ENCODE measurements at places on chromosomes 1 and 21.

- no peak for DNase-seq
Measured at GRCh38 chr1:228555074-228555994, 68.2 kb downstream of the RNF187 start.

DNA sequence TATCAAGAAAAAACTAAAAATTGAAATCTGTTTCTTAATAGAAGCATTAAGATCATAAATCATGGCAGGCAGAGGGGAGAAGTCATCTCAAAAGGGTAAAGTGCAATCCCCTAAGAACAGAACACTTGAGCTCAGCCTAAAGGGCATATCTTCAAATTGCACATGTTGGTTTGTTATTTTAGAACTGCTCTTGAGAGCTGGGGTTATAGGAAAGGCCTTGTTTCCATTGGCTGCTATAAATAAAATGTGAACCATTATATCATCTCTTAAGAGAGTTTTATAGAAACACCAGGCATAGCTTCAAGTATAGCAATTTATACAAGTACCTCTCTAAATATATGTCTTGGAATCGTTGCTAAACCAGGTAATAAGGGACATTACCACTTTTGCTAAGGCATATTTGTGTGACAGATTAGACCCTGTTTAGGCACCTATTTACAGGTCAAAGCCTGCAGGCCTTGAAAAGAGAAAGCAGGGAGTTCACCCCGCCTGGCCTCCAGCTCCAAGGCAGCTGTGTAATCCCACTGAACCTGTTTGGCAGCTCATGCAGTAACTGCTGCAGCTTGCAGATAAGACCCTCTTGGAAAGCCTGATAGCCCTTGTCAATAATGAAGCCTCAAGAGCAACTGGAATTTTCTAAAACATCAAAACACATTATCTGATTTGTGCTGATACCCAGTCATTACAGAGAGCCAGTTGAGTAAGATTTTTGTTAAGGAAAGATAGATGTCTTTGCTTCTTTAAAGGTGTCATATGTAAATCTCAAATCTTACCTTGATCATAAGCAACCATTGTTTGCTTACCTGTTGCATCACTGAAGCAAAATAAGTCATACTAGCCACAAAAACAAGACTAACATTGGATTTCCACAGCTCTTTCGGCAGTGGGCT is 24.2 kb upstream of the SYDE2 start:
- DNase-seq, result peak; percentile 87

DNA sequence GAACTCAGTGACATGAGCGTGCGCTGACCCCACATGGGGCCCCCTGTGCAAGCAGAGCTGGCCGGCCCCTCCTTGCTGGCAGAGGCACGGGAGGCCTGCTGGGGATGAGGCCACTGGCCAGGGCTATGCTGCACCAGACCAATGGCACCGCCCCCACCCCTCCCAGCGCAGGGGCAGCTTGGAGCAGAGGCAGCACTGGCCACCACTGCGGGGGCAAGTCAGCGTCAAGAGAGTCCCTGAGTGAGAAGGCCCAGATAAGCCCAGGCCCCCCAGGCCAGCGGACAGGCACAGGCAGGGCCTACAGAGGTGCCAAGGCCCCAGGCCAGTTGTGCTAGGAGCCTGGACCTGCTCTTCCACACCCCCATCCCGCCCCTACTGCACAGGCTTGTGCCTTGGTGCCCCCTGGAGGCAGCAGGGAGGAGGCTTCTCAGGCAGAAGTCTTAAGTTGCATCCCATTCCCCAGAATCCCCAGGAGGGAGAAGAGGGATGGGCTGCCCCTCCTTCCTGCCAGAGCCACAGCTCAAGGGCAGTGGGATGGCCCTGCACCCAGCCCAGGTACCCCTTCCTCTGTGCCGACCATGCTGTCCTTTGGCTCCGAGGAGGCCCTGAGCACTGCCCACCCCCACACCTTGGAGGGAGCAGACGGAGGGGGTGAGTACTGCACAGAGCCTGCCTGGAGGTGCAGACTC is 35.8 kb downstream of the EPHX1 start:
- DNase-seq, result peak; percentile 19

GRCh38 chr21:15893902-15894301 is 164.1 kb downstream of the USP25 start:
- no peak for DNase-seq

DNA sequence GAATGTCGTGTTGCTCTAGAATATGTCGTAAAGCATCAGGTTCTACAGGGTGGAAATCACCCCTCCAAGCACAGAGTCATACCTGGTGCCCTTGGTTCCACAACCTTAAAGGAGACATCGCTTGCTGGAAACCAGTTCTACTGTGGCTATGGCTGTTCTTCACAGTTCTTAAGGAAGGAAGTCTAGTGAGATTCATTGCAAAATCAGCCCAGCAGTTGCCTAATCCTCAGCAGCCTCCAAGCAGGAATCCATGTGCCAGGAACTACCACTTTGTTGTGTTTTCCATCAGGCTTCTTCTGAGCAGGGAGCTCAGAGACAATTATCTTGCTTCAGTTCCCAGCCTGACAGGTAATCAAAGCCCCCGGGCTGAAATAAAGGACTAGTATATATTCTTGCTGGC is 45.0 kb upstream of the SLC35F3 start:
- DNase-seq, result no peak

- no peak for DNase-seq
Measured at GRCh38 chr1:230495891-230496385, 69.8 kb upstream of the PGBD5 start.

DNA sequence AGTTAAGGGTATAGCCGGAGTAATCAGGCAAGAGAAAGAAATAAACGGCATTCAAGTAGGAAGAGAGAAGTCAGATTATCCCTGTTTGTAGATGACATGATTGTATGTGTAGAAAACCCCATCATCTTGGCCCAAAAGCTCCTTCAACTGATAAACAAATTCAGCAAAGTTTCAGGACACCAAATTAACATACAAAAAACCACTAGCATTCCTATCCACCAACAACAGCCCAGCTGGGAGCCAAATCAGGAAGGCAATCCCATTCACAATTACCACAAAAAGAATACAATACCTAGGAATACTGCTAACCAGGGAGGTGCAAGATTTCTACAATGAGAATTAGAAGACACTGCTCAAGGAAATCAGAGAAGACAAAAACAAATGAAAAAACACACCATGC is 45.3 kb downstream of the MAST2 start:
- DNase-seq, result no peak

DNA sequence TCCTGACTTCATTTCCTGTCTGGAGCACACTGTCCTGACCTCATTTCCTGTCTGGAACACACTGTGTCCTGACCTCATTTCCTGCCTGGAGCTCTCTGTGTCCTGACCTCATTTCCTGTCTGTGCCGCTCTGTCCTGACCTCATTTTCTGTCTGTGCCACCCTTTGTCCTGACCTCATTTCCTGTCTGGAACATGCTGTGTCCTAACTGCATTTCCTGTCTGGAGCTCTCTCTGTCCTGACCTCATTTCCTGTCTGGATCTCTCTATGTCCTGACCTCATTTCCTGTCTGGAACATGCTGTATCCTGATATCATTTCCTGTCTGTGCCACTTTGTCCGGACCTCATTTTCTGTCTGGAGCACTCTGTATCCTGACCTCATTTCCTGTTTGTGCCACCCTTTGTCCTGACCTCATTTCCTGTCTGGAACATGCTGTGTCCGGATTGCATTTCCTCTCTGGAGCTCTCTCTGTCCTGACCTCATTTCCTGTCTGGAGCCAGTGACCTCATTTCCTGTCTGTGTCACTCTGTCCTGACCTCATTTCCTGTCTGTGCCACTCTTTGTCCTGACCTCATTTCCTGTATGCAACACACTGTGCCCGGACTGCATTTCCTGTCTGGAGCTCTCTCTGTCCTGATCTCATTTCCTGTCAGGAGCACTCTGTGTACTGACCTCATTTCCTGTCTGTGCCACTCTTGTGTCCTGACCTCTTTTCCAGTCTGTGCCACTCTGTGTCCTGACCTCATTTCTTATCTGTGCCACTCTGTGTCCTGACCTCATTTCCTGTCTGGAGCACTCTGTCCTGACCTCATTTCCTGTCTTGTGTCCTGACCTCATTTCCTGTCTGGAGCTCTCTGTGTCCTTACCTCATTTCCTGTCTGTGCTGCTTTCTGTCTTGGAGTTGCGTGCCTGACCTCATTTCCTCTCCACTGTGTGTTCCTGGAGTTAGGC is 27.6 kb downstream of the SKI start:
- DNase-seq, result no peak

DNA sequence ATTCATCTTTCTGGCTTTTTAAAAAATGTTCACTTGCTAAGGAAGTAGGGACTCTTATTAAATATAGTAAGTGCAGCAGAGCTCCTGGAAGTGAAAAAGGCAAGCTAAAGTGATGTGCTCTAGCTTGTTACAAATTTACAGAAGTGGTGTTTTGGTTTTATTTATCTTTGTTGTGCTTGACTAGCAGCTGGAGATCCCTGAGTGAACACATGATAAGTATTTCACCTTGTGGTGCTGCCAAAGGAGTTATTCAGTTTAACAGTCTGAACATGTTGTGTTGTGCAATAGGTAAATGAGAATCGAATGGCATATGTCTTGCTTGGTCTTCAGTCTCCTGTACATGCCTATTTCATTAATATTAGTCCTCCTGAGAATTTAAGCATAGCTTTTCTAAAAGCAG is 315.7 kb downstream of the TPR start:
- DNase-seq, result no peak

- DNase-seq, result no peak
Measured at GRCh38 chr21:29025328-29025713, 853 bp downstream of the USP16 start.

DNA sequence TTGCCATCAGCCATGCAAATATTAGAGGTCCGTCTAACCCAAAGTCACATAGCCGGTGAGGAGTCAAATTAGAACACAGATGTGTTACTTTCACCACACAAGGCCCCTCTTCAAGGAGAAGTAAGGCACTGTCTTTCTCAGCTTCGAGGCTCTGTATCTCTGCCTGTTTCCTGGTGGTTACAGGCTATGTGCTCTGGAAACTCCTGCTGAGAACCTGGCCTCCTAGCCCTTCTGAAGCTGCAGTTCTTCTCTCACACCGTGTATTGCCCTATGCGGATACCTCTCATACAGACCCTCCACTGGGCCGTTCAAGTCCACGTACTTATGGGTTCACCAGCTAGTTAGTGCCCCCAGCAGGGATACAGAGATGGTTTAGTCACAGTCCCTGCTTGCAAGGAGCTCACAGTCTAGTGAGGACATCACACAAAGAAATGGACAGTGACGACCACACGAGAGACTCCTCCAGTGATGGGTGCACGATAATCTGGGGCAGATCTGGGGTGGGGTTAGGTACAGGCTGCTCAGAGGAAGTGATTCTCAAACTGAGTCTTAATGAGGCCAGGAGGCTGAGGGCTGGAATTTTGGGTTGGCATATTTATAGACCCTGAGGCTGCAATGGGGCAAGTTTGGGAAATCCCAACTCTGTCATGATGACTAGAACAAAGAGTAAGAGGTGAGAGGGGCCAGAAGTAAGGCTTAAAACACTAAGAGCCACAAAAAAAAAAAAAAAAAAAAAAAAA is 22.8 kb upstream of the ELOA start:
- no peak for DNase-seq

DNA sequence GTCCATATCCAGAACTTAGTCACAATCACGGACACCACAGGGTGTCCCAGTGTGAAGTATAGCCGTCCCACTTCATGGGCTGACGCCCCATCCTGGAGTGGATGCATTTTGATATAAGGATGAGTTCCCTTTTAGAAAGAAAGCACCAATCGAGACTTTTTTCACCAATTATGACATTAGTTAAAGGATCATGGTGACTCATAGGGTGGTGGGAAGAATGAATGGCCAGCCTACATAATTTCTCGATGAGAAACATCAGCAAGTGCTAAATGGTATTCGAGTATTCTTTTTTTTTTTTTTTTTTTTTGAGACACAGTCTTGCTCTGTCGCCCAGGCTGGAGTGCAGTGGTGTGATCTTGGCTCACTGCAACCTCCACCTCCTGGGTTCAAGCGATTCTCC is 38.5 kb upstream of the USP1 start:
- DNase-seq, result no peak

GRCh38 chr1:2840036-2840809 is 38.7 kb upstream of the TTC34 start:
- no peak for DNase-seq

DNA sequence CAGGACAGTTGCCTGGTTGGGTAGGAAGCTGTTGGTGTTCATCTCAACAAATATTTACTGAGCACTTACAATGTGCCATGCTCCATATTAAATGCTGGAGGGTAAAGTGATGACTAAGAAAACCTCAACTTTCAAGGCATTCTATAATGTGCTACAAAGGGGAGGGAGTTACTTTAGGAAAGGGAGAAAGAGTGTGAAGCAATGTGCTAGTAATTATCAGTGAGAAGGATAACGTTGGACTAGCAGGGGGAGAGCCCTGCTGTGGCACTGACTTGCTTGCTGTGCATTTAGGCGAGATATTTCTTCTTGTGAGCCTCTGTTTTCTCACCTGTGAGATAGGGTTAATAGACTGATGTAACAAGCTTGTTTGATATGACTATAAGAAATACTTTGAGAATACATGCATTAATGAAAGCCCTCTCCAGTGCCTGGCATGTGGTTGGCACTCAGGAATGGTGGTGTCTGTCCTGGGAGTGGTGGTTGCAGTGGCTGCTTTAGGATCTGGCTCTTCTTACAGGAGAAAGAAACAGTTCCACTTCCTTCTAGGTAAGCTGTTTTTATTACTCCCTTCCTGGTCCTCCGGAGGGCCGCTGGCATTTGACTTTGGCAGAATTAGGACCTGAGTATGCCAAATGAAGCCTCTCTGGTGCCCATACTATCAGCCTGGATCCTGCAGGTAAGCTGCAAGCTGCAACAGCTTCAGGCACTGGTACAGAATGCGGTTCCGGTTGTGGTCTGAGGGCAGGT is 111.1 kb upstream of the COA6 start:
- DNase-seq, result no peak

DNA sequence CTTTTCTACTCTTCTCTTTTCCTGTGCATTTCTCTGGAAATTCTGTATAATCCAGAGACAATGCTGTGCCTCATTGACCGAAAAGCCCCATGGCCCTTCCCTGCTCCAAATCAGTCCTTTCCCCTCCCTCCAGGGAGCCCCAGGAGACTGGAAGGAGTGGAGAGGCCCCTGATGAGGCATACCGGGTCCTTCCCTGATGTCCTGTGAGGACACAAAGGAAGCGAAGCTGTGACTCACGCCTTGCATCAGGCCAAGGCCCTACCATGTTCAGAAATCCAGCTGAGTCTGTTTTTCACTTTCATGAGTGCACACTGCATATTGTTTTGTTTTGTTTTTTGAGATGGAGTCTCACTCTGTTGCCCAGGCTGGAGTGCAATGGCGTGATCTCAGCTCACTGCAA is 38.7 kb upstream of the BECN2 start:
- DNase-seq, result no peak

DNA sequence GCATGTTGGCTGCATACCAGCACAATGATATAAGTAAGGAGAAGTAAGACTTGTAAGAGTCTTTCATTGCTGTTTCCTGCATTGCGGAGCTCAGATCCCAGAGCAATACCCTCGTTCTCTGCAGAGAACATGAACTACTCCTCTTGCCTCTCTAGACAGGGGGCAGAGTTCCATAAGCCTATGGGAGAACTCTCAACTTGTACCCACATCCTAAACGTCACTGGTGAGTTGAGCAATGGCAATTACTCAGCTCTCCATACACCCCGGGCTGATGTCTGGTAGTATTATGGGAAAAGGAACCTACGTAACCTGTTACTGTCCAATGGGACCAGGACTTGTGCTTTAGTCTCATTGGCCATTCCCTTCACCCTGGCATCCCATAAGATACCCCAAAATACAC is 27.3 kb upstream of the ZNF496 start:
- no peak for DNase-seq

All from NCI-H748 treated with DMSO at 0.1 percent for 48 hours (cell line).